ENCODE measurements at places on chromosomes 1 and 21. TPM values are rescaled to one million over a fixed set of nuclear protein-coding genes. Genes with fewer than 3 reads are reported as not detected.

The ZYG11A gene
- 0.63 TPM for total RNA-seq

The EDARADD gene
- total RNA-seq, result under 0.01 TPM

The KCNJ15 gene
- total RNA-seq, result 0.16 TPM

The HAO2 gene
- not detected for total RNA-seq

The RGS16 gene
- 1.1 TPM for total RNA-seq

The ADAMTS5 gene
- total RNA-seq, result 5.4 TPM

The FMN2 gene
- not detected for total RNA-seq

The SPRR2D gene
- total RNA-seq, result not detected

The HSPA6 gene
- 4.4 TPM for total RNA-seq

The TPTE gene
- not detected for total RNA-seq

The PTGER3 gene
- total RNA-seq, result 0.47 TPM

The OR10X1 gene
- not detected for total RNA-seq

The CD1D gene
- total RNA-seq, result 0.09 TPM

The KCNN3 gene
- total RNA-seq, result not detected

The AQP10 gene
- total RNA-seq, result not detected

The L1TD1 gene
- total RNA-seq, result not detected

The CZIB gene
- 62.3 TPM for total RNA-seq

The CACHD1 gene
- total RNA-seq, result 2.1 TPM

The PGBD5 gene
- 2.2 TPM for total RNA-seq
